ENCODE measurements at places on chromosomes 7 and 10. TPM values are rescaled to one million over a fixed set of nuclear protein-coding genes. Genes with fewer than 3 reads are reported as not detected.
A peak's percentile ranks its signal among the peaks of the same experiment; 100 is the strongest.

DNA sequence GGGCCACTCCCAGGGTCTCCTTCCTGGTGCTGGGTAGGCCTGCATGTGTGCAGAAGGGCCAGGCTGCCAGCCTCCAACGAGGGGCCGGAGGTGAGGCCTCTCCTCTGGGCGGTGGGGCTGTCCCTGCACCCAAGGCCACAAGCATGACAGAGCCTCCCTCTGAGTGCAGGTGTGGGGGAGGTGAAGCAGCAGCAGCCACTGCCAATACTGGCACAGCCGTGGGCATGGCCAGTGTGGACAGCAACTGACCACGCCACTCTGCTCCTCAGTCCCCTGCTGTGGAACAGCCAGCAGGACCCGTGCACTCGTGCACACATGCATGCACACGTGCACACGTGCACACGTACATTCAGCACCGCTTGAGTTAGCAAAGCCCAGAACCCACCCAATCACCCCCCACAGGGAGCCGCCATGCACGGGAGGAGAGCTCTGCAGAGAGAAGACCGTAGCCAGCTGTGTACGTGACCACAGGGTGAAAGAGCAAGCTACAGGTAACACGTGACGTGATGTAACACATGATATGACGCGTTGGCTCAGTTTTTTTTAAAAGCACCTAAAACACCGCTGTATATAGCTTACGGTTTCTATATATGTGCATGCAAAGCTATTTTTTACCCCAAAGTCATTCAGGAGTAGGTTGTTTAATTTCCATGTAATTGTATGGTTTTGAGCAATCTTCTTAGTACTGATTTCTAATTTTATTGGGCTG is 23.1 kb downstream of the PAPOLB start:
- no peak for DNase-seq

DNA sequence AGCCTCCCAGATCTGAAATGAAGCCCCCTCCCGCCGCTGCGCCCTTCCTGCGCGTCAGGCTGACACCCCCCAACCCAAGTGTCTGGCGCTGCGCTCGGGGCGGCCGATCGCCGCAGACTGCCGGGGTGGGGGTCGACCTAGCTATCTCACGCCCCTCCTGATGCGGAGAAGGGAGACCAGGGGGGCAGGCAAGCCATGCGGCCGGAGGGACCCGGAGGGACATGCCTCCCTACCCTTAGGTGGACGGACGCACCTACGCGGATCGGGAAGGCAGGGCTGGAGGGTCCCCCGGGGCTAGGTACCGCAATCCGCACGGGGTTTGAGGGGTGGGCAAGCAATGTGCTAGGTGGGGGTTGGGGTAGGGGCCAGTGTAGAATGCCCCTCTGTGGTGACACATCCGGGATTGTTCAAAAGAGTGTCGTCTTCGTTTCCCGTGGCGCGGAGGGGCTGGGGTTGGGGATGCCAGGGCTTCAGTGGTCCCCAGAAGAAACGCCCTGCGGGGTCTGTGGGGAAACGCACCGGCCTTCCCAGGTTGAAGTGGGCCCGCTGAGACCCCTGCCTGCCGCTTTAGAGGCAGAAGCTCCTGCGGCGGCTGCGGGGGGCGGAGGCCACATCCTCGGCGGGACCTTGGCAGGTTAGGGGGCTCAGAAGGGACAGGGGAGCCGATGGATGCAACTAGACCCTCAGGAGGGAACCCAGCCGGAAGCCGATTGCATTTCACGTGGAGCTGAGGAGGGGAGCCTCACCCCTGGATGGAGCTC is 913 bp downstream of the ADCYAP1R1 start:
- DNase-seq = no peak

DNA sequence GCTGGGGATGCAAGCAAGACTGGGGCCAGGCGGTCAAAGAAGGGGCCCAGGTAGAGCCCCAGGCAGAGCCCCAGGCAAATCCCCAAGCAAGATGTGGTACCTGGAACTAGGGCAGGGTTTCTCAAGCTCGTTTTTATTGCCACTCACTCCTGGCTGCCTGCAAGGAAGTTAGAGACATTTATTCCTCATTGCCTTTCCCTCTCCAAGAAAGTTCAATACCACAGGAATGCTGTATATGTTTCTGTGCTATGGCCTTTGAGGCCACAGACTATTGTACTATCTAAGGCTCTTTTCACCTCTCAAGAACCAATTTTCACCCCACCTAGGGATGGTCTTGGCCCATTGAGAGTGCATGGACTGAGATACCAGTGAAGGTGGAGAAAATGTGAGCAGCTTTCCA is 71.3 kb downstream of the TACC2 start:
- no peak for DNase-seq

GRCh38 chr7:15397922-15398760 is 163.7 kb downstream of the AGMO start:
- no peak for DNase-seq

GRCh38 chr10:19169684-19170083 is 121.1 kb downstream of the MALRD1 start:
- DNase-seq = no peak

DNA sequence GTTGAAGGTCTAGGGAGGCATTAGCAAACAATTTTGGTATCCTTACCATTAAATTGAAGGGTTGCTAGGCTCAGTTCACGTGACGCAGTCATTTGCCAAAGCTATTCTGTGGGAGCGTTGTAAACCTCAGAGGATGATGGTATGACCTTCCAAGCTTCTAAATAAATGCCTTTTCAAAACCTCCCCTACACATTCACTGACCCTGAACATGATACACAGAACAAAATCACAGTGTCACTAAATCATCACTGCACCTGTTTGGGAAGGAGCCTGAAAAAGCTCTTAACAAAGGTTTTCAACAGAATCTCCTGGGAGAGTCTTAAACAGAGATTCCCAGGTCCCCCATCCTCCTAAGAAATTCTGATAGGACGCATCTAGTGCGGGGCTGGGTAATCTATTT is 13.2 kb upstream of the CCDC172 start:
- DNase-seq = no peak

- no peak for DNase-seq
Measured at GRCh38 chr7:28840592-28840995, 117.5 kb downstream of the TRIL start.

DNA sequence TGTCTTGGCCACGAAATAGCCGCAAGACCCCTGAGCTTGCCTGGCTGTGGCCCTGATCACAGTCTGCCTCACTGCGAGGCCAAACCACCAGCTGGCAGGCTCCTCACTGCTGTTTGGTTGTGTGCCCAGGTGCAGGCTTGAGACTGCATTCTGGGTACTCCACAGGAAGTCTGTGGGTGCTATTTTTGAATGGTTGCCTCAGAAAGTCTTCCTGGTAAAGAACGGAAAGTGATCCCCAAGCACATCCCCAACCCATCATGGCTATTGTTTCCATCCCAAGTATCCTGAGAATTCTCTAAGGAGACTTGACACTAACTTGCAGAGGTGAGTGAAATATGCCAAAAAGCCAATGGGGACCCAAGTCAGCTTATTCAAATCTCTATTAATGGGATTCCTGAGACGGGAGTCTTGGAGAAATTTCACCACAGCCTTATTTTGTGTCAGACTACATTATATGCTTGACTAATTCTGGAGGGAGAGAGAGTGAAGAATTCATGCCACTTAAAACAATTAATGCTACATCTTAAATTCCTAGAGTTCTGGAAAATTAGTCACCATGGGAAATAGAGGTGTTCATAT is 170.9 kb downstream of the RAMP3 start:
- DNase-seq = no peak

- DNase-seq = no peak
Measured at GRCh38 chr10:73872190-73872710, 2.1 kb downstream of the CAMK2G start.

DNA sequence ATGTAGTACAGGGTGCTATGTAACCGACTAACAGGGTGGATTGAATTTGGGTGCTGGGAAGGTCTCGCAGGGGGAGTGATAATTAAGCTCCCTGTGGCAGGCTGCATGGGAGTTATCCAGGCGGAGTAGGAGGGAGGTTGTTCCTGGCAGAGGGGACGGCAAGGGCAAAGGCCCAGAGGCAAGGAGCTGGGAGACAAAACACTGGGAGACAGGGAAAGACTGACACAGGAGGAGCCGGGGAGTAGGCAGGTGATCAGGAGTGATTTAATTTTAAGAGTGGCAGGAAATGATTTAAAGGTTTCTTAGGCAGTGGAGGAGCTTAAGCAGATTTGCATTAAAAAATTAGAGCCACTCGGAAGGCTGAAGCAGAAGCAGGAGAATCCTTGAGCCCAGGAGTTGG is 40.7 kb upstream of the LEP start:
- no peak for DNase-seq

DNA sequence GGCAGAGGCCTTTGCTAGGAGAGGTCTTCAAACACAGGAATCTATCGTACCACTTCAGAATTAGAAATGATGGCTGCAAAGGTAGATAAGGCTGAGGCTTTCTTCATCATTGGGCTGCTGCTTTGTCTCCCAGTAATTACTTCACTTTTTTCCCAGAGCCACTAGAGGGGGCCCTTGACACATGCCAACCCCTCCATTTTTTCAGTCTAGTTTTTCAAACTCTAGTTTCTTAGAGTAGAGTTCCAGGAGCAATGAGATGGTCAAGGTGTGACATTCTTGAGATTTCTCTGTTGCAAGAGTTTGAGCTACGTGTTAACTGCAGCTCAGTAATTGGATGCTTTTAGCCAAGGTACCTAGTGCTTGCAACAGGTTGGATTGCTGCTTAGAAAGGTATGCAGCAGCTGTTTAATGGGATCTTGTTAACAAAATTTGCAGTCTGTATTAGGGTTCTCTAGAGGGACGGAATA is 33.8 kb upstream of the RBM20 start:
- DNase-seq = peak; percentile 16

DNA sequence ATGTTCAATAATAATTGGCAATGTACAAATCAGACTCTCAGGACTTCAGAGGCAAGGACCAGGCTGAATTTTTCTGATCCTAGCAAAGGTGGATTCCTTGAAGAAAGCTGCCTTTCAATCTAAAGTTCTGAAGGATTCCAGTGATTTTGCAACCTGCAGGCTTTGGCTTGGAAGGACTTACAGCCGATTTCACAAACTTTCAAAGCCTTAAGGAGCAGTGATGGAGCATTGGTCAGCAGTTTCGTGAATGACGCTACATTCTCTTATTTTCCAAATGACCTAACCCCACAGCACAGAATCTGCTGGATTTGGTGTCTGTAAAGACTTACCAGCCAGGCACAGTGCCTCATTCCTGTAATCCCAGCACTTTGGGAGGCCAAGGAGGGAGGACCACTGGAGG is 167.5 kb downstream of the ARHGAP12 start:
- no peak for DNase-seq

DNA sequence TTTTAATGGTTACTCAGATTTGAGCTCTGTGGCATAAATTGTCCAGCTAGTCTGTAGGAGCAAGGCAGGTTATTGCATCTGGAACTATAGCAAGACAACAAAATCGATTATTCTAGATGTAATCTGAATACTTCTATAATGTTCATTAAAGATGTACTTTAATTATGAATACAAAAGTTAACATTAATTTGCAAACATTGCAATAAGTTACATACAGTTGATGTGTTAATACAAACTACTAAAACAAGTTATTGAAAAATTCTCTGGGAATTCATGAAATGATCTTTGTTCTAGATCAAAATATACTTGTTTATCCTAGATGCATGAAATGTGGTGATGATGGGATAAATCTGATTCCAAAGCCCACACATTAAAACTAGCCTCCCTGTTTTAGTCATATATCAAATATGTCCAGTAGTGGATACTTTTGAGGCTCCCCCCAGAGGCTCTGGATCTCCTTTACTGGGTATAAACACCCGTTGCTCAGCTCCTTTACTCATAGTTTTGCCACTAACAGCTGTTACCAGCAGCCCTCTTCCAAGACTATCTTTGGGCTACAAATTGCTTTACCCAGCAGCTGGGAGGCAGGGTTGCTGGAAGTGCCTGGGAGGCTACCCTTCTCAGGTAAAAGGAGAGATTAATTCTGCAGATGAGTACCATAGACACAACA is 78.1 kb downstream of the ARL4A start:
- no peak for DNase-seq

DNA sequence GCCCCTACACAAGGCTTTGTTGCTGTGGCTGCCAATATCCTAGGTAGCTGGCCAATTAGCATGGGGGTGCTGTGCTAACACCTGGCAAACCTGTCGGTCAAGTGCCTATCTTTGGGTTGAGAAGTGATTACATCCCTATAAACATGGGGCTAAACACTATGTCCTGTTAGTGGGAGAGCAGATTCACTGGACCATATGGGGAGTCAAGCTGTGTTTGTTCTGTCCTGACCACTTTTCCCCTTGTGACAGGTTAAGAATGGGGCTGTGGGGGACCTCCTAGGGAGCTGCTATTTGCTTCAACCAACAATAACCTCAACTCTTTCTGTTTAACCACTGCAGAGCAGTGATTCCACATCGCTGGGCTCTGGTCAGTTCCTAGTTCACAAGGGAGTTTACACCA is 151.5 kb upstream of the AOAH start:
- no peak for DNase-seq

- DNase-seq = no peak
Measured at GRCh38 chr10:30398193-30398592, 35.8 kb upstream of the MAP3K8 start.

- DNase-seq = no peak
Measured at GRCh38 chr10:127919418-127920271, 12.7 kb downstream of the PTPRE start.

GRCh38 chr10:23391821-23392220 is 47.1 kb upstream of the OTUD1 start:
- no peak for DNase-seq

- no peak for DNase-seq
Measured at GRCh38 chr10:12513775-12514673, 164.7 kb downstream of the CAMK1D start.

DNA sequence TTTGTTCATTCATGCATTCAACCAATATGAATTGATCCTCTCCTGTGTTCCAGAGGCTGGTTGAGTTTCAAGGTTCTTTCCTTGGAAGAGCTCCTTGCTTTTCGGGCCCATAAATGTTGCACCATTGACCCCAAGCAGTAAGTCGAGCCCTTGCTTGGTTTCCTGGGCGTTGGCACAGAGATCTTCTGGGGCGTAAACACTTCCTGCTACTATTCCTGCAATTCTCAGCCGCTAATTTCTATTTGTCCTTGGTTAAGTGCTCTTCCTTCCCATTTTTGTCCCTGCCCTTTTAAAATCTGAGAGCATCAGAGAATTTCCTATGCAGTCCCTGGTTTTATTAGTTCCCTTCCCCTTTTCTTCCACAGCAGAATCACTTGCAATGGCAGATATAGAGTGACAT is 44.1 kb upstream of the ADRB1 start:
- no peak for DNase-seq

- no peak for DNase-seq
Measured at GRCh38 chr10:80701706-80702105, 164.0 kb downstream of the SH2D4B start.

Gene ADAM22
- 4.9 TPM for total RNA-seq

Gene TMEM236
- total RNA-seq = 0.11 TPM

Gene OGDHL
- total RNA-seq = 3.3 TPM

Gene GJD4
- total RNA-seq = not detected

Gene TCF7L2
- 34.3 TPM for total RNA-seq

Gene TAF5
- 4.3 TPM for total RNA-seq

Gene CYTH3
- 18.7 TPM for total RNA-seq

Gene UNCX
- total RNA-seq = not detected

Gene ARMC3
- 3.0 TPM for total RNA-seq

Gene CALML3
- total RNA-seq = not detected

Measured in ovary (tissue), 10 donors.